ENCODE measurements at places on chromosomes 11 and 22.
A peak's percentile ranks its signal among the peaks of the same experiment; 100 is the strongest.

GRCh38 chr22:32644252-32645100, 157.0 kb upstream of the TIMP3 start:
- peak; percentile 69 for ATAC-seq

- no peak for ATAC-seq
Observed at GRCh38 chr11:126805870-126806269, 194.7 kb downstream of the KIRREL3 start.

DNA sequence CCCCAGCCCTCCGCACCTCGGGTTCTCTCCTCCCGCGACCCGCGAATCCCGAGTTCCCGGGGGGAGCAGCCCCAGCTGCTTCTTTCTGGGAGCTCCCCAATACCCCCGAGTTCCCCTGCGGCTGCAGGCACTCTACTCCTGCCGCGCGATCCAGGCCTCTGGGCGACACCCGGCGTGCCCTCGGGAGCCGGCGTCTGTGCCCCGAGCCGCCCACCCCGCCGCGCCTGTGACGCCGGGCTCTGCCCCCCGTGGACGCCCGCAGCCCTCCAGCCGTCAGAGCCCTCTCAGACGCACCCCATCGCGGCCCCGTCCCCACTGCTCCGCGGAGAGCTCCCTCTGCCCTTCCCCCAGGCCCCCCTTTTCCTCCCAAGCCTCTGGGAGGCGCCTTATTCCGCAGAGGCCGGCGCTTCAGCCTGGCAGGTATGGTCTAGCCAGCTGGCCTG, 422 bp downstream of the GLB1L2 start:
- peak; percentile 12 for ATAC-seq

GRCh38 chr11:127055236-127055635, 54.7 kb upstream of the KIRREL3 start:
- no peak for ATAC-seq

DNA sequence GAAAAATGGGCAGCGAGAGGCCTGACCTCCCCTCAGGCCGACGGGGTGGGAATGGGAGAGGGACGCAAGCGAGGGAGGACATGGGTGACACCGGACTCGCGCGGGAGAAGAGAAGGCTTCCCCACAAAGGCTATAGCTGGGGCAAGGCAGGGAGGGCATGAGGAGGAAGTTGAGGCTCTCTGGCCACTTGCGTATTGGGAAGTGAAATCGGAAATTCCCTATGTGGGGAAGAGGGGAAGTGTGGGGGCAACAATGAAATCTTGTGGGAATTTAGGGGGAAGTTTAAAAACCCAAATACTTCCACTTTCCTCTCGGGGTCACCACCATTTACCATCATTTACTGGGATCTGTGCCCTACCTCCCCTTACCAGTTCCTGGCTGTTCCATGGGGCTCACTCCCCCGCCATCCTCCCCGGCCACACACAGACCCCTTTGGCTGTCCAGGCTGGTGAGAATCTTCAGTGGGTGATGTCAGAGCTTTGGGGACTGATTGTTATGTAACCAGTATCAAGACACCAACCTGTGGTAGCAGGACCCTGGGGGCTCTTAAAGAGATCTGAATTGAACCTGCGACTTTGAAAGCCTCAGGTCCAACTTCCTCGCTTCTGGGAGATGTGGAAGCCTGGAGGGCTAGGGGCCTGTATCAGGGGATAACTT, 951 bp upstream of the EHD1 start:
- ATAC-seq = no peak

DNA sequence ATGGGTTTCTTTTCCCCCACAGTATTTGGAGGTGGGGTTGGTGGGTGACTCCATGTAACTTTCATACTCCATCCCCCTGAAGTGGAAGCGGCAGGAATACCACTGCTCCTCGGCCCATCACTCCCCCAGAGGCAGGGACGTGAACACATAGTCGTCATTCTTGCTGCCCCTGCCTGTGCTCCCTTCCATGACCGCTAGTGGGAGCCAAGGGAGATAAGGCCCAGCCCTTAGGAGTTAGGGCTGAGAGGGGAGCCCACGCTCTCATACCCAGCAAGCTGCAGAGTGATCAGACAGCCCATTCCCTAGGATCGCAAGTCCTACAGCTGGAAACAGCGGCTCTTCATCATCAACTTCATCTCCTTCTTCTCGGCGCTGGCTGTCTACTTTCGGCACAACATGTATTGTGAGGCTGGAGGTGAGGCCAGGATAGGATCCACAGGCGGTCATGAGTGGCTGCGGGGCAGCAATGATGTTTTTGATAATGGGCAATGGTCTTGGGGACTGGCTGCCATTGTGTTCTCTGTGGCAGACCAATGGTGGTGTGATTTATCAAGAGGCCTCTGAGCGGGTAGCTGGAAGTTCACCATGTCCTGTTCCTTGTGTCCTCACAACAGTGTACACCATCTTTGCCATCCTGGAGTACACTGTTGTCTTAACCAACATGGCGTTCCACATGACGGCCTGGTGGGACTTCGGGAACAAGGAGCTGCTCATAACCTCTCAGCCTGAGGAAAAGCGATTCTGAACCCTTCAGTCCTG, 15.9 kb downstream of the RHOG start:
- ATAC-seq = peak; percentile 91

DNA sequence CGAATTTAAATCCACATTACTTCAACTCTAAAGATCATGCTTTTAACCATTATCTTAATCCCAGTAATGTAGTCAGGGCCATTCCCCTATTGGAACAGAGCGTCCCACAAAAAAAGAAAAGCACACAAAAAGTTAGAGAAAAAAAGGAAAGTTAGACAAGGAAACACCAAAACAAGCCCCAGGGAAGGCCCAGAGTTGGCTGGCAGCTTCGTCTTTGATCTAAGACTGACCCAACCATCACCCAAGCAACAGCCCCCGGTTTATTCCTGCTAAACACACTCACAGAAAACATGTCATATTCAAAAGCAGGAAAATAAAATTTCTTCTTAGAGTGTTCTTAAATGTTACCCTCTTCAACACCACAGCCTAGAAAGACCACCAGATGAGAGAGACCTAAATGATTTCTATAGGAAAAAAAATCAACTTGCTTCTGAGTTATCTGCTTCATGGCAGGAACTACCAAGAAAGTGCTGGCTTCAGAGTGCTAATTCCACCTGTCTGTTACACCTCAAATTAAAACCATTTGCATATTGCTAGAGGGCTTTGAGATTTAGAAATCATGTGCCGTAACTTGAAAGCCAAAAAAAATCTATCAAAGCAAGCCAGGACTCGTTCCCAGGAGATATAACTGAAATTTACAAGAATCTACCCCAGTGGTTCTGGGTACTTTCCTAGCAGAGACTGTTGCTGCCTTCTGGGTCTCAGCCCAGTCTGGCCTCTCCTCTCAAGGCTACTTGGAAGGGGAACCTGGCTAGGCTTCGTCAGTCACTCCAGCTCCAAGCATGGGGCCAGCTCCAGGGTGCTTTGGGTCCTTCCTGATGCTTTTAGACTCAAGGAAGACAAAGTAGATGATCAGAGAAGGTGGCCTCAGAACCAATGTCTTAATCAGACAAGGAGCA, 31.2 kb downstream of the POU2AF3 start:
- ATAC-seq = no peak

DNA sequence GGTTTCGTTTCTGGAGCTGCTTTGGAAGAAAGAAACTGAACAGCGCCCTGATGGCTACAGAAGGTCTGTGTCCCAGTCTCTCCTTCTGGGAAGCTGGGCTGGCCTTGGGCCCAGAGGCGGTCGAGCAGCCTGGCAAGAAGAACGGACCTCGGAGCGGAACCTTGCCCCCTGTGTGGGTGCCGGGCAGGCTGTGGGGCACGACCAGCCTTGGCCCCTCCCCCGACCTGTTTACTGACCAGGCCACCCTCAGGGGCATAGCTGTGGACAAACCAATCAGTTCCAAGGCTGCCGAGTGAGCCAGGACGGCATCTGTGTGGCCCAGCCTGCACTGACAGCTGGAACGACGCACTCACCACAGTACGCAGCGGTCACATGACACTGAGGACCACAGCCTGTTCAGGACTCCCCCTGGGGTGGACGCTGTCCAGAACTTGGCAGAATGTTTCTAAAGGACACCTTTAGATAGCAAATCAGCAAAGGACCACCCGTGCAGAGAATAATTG, 7.2 kb downstream of the PIM3 start:
- ATAC-seq = no peak

DNA sequence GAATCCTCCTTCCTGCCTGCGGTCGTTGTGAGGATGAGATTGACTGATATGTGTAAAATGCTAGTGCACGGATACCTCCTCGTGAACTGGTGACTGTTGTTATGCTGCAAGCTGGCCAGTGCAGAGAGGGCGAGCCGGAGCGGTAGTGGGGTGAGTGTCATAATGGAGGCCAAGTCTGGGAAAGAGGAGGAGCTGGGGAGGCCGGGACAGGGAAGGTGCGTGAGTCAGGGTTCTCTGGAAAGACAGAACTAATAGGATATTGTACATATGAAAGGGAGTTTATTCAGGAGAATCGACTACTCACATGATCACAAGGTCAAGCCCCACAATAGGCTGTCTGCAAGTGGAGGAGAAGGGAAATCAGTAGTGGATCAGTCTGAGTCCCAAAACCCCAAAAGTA, 56.8 kb upstream of the FADD start:
- ATAC-seq = no peak

- no peak for ATAC-seq
Observed at GRCh38 chr11:45304992-45305335, 18.8 kb upstream of the SYT13 start.

- no peak for ATAC-seq
Observed at GRCh38 chr11:72753341-72754148, 1.3 kb upstream of the ARAP1 start.

DNA sequence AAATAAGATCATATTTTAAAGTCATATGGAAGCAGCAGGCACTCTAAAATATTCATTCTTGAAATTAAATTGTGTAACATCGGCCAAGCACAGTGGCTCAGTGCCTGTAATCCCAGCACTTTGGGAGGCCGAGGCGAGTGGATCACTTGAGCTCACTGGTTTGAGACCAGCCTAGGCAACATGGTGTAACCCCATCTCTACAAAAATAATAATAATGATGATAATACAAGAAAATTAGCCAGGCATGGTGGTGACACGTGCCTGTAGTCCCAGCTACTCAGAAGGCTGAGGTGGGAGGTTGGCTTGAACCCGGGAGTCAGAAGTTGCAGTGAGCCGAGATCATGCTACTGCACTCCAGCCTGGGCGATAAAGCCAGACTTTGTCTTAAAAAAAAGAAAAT, 77.4 kb downstream of the TRIM29 start:
- ATAC-seq = no peak

GRCh38 chr11:64518928-64519327, 72.1 kb upstream of the SLC22A12 start:
- ATAC-seq = no peak

DNA sequence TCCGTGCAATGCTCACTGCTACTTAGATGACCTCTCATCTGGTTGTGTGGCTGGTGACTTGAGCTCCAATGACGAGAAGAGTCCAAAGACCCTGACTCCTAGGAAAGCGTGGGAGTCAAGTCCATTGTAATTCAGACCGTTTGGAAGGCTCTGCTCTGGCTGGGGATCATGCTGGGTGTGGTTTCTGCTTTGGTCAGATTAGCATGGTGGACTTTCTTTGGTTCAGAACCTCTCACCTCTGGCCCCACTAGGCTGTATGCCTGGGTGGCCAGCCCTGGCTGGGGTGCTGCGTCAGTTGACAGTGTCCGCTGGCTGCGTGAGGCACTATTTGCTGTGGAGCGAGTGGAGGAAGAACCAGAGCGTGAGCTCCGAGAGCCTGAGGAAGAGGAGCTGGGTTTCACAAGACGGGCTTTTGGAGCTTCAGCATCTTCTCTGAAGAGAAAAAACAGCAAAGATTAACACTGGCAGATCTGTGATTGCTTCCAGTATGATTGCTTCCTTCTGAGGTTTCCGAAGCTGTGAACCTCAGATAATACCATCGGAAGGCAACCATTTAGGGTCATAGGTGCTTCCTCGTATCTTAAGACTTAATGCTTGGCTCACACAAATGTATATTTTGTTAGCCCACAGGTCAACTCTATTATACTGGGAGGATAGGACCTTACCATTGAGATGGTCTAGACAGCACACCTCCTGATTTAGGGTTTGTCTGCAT, 11.6 kb upstream of the HSPA8 start:
- no peak for ATAC-seq

GRCh38 chr11:28089378-28089777, 18.6 kb downstream of the KIF18A start:
- peak; percentile 32 for ATAC-seq

DNA sequence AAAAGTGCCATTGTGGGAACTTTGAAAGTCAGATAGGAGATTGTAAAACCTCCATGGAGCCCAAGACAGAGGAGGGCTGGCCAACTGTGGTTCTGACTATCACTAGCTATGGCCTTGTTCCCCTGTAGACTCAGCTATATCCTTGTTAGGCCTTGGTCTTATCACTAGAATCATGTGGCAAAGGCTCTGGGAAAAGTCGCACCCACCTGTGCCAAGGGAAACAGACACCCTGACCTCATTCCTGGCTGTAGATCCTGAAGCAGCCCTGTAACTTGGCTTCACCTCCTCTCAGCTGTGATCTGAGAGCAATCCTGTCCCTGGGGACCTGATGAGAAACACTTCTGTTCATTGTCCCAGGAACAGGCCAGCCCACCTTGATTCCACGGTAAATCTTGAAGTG, 566.2 kb downstream of the TMEM135 start:
- ATAC-seq = no peak

- ATAC-seq = no peak
Observed at GRCh38 chr11:129973068-129973467, 29.6 kb downstream of the PRDM10 start.

DNA sequence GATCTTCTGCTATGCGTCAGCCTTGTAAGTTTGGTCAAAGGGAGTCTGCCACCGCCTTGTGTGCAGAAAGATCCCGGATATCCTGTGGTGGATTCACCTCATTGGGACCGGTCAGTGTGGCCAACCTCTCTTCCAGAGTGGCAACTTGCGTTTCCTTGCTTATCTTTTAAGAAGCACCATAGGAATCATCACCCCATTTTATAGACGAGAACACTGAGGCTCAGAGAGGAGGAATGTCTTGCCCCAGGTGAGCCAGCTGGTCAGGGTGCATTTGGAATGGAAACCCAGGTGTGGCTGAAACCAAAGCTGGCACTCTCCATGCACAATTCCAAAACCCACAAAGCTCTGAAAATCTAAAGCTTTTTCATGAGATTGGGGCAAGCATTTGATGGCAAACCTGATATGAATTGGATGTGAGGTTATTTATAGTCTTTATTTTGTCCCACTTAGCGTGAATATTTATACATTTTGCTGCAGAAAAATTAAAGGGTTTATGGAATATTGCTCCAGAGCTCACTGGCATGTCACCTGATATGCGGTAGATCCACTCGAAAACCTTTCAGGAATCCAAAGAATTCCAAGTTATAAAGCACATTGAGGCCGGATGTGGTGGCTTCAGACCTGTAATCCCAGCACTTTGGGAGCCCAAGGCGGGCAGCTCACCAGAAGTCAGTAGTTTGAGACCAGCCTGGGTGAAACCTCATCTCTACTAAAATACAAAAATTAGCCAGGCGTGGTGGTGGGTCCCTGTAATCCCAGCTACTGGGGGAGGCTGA, 12.1 kb upstream of the EIF3D start:
- ATAC-seq = no peak

GRCh38 chr11:67996622-67997474, 7.0 kb downstream of the UNC93B1 start:
- ATAC-seq = peak; percentile 58

- no peak for ATAC-seq
Observed at GRCh38 chr22:44209343-44209742, 28.6 kb downstream of the PARVG start.

Data from activated CD4-positive, CD25-positive, alpha-beta regulatory T cell treated with anti-CD3 and anti-CD28 coated beads, Interleukin-2, amount 50 U/mL, for 24 hours (primary cell).